CD4-positive, alpha-beta T cell treated with Interleukin-17A for 4 hours (primary cell): ENCODE measurements at places on chromosomes 1 and 21.

DNA sequence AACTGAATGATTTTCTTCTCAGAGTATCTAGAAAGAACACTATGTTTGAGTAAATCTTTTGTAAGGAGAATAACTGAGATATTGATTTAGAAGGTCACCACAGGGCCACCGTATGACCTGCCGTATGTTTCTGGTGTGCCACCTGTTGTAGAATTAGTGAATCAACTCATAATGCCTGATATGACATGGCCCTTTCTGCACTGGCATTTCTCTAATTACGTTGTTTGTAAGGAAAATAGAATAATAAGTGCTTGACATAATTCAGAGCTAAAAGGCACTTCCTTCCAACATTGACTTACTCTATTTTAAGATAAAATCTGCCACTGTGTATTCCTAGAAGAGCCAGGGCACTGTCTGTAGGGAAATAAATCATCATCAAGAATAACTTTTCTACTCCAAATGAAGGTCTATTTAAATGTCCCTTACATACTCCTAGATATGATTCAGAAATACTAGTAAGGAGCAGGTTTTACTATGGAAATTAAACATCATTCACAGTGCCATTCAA, 101.7 kb downstream of the PHTF1 start:
- DNase-seq = no peak

GRCh38 chr1:6515771-6516170, 24.3 kb upstream of the PLEKHG5 start:
- DNase-seq = no peak

DNA sequence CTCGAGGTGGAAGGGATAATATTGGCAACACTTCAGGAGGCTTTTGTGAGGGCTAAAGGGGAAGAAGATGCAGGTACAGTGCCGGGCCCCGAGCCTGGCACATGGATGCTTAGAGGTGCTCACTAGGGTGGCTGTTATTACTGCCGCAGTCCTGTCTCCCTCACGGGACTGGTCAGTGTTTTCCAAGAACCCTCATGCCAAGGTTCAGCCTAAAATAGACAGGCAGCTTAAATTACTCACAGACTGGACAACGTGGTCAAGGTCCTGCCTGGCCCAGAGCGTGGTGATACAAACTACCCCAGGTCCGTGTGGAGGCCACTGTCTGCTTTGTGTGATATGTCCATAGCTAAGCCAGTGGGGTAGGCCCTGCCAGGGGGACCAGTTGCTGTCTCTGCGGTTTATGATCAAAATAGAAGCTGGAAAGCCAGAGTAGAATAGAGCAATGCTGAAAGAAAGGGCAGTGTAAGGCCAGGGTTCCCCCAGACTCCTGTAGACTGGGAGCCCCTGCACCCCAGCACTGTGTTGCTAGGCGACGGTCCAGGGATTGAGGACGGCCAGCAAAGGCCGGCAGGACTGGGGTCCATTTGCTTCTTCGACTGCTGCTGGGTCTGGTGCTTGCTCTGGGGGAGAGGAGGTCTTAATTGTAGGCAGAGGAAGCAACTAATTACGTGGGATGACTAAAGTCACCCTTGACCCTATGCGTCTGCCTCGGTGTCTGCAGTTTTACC, 36.1 kb downstream of the ELAPOR1 start:
- no peak for DNase-seq

DNA sequence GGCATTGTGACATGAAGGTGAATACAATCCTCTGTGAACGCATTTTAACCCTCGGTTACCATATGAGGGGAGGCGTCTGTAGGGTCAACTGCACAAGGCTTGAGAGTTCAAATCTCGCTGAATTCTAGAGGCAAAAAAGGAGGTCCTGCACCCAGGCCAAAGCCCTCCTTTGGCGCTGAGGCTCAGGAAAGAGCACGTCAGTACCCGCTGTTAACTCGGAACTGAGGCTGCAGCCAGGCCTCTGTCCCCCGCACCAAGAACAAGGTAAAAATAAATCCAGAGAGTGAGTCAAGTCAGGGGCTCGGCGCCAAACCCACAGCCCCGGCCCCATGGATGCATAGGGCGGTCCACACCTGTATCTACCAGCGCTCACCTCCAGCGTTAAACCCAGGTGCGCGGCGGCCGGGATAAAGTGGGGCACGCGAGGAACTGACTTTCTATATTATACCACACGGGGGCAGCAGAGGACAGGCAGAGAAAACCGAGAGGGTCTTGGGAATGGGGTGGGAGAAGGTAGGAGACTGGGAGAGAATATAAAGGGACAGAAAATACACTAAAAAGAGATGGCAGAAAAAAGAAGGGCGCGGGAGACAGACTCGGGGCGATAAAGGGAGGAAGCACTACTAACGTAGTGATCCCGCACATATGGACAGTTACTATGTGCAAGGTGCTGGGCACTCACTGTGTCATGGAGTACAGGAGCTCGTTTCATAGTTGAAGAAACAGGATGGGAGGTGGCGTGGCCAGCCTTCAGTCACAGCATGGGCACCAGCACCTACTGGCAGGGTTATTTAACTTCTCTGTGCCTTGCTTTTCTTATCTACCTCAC, 54.9 kb downstream of the DMRTA2 start:
- peak; percentile 16 for DNase-seq

DNA sequence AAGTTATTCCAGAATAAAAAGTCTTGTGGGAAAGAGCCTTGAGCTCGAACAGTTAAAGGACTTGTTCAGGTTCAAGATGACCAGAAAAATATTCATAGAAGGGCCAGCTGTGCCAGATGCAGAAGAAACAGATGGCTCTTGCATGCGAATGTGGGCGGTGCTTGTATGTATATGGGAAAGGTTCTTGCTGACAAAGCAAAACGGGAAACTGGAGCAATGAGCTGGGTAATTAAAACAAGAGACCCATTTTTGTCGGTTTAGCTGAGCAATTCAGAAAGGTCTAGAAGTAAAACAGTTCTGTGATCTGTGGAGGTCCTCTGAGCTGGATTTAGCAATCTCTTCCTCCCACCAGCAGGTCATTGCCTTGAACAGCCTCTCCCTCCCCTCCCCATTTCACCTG, 107.2 kb upstream of the MARK1 start:
- no peak for DNase-seq
